CD4-positive, alpha-beta T cell treated with Interleukin-12 subunit alpha and Interleukin-12 subunit beta, for 1 hour (primary cell): ENCODE measurements at places on chromosomes 1 and 21.

- DNase-seq = no peak
These were observed 11.3 kb upstream of the RIPK4 start for GRCh38 chr21:41777951-41778815.

DNA sequence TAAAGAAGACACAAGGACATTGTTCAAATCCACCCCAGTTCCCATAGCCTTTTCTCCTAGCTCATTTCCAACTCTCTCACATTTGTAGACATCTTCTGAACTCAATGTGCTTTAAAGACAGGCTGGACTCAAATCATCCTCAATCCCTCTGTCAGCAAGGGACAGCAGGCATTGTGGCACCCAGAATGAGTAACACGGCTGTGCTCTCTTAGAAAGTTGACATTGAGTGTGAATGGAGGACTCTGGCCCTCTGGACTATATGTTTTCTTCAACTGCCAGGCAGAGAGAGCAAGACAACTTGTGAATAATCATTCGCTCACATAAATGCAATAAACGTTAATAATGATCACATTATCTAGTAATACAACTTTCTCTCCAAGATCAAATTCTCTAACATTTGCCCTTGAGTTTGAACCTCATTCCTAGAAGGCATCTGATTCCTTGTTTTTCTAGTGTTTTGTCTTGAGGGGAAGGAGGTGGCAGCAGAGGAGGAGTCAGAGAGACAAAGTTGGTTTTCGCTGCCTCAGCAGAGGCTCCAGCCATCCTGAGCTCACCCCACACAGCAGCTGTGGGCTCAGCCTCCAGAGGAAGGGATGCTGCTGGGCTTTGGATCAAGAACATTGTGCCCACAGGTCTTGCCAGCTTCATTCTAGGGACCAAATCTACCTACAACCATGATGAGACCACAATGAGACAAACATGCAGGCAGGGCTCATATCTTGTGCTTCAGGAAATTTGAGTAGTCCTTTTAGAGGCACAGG lies 85.1 kb downstream of the BCAR3 start:
- DNase-seq = no peak

DNA sequence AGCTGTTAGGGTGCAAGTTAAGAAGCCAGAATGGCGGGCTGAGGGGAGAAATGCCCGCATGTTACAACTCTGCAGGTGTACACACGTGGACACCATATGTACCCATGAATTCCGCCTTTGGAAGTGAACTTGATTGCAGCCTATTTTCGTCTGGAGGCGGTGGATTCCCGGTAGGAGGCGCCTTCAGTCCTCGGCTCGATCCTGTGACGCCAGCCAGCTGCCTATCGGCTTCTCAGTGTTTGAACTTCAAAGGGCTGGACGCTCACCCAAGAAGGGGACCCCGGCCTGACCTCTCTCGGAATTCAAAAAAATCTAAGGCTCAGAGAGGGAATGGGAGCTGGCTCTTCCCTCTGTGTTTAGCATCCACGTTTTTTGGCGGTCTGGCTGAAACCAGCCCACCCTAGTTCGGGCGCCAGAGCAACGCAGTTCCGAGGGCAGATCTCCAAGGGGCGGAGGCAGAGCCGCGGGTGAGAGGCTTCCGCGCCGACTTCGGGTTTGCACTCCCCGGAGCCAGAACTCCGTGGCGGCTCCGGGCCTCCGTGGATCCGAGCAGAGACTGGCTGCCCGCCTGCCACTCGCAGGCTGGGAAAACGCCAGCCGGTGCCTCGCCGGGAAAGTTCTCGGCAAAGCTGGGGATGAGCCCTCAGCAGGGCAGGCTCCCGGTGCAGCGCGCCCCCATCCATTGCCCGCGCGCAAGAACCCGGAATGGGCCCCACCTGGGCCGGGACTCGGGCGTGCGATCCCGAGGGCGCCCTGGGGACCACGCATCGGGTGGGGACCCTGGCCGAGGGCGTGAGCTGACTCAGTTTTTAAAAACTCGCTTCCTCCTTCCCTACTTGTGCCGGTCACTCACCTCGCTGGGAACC lies 996 bp upstream of the TMEM51 start:
- no peak for DNase-seq

DNA sequence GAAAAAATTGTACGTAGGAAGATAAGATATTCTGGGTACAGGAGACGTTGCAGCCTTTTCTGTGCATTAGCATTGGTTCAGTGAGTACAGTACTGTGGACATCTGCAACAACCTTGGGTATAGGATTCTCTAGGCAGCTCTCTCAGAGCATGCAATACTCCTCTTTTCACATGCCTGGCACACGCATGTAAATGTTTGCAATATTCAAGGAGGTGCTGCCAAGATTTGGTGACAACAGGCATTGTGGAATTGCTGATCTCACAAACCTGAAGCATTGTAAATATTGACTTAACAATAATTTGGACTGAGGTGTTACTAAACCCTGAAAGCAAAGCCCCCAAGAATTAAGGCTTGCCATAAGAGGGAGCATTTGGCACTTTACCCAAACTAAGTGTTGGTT lies 126.8 kb downstream of the GRIK1 start:
- no peak for DNase-seq

- no peak for DNase-seq
These were observed 641 bp upstream of the CFAP107 start for GRCh38 chr1:12745126-12745991.
